ENCODE measurements at places on chromosomes 11 and 22.

GRCh38 chr22:35638410-35638809 lies 9.8 kb upstream of the APOL6 start:
- no peak for DNase-seq

DNA sequence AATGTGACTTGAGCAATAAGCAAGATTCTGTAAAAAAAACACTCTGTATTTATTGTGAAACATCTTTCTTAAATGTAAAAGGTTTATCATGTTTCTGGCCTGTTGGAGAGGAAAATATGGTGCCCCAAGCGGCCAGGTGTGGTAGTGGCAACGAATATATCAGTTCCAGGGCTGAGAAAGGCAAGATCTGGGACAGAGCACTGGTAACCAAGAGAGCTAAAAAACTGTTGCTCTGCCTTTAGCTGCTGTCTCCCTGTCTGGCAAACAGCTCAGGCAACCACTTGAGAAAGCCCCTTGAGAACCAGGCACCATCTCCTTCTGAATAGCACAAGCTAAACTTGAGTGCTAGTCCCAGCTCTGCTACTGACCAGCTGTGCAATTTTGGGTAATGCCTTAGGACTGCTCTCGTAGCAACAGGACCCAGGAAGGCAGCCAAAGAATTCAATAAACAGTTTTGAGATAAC lies 129.9 kb downstream of the KCNC1 start:
- no peak for DNase-seq

- DNase-seq = no peak
Measured at GRCh38 chr11:833114-833791, 501 bp downstream of the CD151 start.

GRCh38 chr11:14451825-14452224 lies 47.8 kb downstream of the COPB1 start:
- DNase-seq = no peak

GRCh38 chr11:325796-326591 lies 5.3 kb upstream of the IFITM3 start:
- no peak for DNase-seq

DNA sequence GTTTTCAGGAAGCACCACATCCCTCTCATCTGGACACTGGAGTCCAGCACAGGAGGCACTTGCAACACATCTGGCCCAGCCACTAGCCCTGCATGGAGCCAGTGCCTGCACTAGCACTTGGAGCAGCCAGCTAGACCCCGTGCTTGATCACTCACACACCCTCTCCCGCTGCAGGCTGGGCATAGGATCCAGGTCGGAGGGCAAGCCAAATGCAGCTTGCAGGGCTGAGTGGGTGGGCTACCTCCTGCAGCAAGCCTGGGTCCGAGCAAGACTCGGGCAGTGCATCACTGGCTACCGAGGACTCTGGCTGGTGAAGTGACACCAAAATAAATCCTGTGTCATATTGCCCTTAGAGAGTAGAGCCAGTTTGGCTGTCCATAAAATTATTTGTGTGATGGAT lies 1795.4 kb downstream of the LRRC4C start:
- DNase-seq = no peak

DNA sequence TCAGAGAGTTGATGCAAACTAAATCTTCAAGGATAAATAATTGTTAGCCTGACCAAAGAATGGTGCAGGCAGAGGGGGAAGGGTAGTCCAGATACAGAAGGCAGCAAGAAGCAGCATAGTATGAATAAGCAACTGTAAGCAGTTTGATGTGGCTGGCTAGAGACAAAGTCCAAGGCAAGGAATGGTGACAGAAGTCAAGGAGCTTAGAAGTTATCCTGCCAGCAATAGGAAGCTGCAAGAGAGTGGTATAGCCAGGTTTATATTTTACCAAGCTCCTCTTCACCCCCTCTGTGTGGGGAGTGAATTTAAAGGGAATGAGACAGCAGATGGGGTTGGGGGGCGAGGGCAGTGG lies 14.7 kb downstream of the TRIM3 start:
- DNase-seq = no peak

DNA sequence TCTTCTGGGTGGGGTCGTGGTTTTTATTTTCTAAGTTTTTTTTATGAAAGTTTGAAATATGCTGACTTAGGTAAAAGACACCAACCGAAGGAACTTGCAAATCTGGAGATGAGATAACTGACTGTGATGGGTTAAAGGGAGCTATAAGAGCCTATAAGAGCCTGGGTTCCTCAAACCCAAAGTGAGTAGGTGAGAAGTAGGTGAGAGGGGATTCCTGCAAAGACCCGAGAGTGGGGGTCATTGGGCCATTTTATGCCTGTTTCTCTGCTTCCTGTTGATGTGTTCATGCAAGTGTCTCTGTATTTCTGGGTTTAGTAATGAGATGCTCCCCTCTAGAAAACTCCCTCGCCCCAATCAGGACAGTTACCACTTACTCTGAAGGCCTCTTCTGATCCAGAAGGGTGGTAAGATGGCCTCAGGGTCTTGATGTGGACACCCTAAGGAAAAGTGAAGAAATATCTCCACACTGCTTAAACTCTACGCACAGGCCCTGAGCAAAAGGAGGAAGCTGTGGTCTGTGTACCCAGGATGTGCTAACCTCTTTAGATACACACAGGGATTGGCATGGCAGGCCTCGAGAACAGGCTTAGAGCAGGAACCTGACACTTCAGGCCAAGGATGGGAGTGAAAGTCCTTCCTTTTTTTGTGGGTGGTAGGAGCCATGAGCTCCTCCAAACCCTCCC lies 1.8 kb downstream of the FLI1 start:
- DNase-seq = no peak

DNA sequence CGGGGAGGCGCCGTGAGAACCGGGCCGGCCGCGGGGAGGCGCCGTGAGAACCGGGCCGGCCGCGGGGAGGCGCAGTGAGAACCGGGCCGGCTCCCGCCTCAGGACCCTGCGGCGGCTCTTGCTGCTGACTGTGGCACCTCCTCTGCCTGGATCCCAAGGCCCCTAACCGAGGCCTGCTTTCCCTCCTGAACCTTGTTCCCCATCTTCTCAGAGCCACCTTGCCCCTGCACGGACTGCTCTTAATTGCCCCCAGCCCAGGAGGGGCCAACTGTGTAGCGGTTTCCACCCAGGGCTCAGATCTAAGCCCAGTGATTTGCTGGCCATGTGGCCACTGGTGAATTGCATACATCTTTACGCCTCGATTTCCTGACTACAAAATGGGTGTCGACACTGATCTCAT lies 112.2 kb upstream of the B3GAT1 start:
- no peak for DNase-seq

- no peak for DNase-seq
Measured at GRCh38 chr11:13238879-13239514, 38.6 kb upstream of the BMAL1 start.

DNA sequence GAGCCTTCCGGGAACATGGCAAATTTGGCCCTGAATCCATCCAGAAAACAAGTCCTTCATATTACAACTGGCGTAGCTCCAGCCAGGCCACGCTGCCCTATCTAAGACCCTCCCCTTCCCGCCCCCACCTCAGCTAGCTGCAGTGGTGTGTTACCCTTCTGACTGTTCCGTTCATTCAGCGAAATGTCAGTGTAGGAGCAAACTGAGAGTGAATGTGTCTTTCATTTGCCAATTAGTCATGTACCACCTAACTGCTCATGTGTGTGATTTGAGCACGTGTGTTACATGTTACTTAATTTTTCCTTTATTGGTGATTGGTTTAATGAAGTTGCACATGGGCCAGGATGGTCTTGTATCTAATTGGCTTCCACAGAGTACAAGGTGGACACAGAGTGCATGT lies 34.8 kb upstream of the POU2AF1 start:
- DNase-seq = no peak
